Activated CD8-positive, alpha-beta memory T cell treated with anti-CD3 and anti-CD28 coated beads, Interleukin-2, amount 10 ng/mL, durations not matched to agents 7 days and 5 days (primary cell): ENCODE measurements at places on chromosomes 6 and 20. TPM values are rescaled to one million over a fixed set of nuclear protein-coding genes. Genes with fewer than 3 reads are reported as not detected.
A peak's percentile ranks its signal among the peaks of the same experiment; 100 is the strongest.

The SGK2 gene
- not detected for total RNA-seq

The GRM1 gene
- total RNA-seq: not detected

The SGK1 gene
- 36.5 TPM for total RNA-seq

- no peak for DNase-seq
Measured at GRCh38 chr6:15510536-15511247, 152.1 kb downstream of the DTNBP1 start.

GRCh38 chr6:10597499-10598001 lies 76.4 kb downstream of the GCNT2 start:
- DNase-seq: no peak

- DNase-seq: no peak
Measured at GRCh38 chr20:48292806-48293205, 507.5 kb upstream of the SULF2 start.

- peak; percentile 91 for DNase-seq
Measured at GRCh38 chr6:166342349-166343149, at the start of gene SFT2D1. SFT2D1 (minus strand) TSS chr6:166342545; CDS start chr6:166342481, 64 bp downstream.
